ENCODE measurements at places on chromosomes 4 and X. TPM values are rescaled to one million over a fixed set of nuclear protein-coding genes. Genes with fewer than 3 reads are reported as not detected.

- no peak for DNase-seq
Observed at GRCh38 chr4:138629669-138630068, 385.9 kb upstream of the NOCT start.

DNA sequence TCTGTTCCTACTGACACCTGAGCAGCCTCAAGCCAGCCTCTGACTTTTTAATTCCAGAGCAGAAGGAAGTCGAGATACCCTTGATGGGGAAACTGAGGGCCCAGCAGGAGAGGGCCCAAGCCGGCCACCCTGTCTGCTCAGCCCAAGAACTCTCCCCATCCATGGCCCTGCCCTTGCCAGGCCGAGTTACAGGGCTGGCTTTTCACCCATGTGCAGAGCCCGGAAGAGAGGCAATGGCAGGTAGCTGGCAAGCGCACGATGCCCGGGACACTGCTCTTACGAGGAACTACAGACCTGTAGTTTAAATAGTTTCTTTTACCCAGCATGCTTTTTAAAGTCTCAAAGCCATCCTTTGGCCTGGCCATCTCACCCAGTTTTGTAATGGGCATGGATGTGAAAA, 79.9 kb downstream of the MTMR1 start:
- DNase-seq = peak; percentile 21

DNA sequence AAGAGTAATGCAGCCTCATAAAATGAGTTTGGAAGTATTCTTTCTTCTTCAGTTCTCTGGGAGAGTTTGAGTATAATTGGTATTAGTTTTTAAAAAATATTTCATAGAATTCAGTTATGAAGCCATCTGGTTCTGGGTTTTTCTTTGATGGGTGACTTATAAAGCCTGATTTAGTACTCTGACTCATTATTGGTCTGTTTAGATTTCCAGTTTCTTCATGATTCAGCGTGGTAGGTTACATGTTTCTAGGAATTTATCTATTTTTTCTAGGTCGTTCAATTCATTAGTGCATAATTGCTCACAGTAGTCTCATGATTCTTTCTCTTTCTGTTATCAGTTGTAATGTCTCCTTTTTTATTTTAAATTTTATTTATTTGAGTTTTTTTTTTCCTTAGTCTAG, 111.2 kb downstream of the CEP44 start:
- no peak for DNase-seq

DNA sequence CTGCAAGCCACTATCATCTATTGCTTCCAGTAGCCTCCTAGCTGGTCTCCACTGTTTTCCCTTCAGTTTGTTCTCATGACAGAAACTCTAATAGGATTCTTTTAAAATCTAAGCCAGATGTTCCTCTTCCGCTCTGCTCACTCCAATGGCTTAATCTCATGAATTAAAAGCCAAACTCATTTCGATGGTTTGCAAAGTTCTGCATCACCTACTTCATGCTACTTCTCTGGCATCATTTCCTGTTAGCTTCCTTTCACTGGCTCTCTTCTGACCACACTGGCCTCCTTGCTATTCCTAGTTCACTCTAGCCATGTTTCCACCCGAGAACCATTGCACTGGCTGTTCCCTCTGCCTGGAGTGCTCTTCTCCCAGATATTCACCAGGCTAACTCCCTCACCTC, 102.0 kb upstream of the LSM6 start:
- DNase-seq = no peak

GRCh38 chrX:121085612-121086010, 38.2 kb downstream of the GLUD2 start:
- no peak for DNase-seq

PABPC5 gene
- 0.87 TPM for total RNA-seq

- DNase-seq = no peak
Observed at GRCh38 chrX:108582151-108582550, 142.5 kb downstream of the COL4A5 start.

VCX3B gene
- total RNA-seq = not detected

DNA sequence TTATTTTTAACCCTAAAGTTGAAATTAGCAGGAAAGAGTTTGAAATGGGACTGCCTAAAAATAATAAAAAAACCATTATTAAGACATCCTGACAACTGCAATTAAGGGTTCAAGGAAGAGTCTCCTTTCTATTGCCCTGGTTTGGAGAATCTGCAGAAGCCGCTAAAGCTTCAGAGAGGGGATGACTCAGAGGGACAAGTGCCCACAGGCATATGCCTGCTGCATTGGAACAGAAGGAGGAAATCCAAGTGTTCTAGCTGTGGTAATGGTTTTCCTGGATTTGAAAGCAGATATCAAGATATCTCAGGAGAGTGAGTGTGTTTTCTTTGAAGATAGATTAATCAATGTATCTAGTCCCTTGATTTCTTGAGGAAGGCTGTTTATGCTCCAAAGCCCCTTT, 235.1 kb upstream of the TAPT1 start:
- no peak for DNase-seq

GJB1 gene
- not detected for total RNA-seq

PPARGC1A gene
- 77.5 TPM for total RNA-seq

DNA sequence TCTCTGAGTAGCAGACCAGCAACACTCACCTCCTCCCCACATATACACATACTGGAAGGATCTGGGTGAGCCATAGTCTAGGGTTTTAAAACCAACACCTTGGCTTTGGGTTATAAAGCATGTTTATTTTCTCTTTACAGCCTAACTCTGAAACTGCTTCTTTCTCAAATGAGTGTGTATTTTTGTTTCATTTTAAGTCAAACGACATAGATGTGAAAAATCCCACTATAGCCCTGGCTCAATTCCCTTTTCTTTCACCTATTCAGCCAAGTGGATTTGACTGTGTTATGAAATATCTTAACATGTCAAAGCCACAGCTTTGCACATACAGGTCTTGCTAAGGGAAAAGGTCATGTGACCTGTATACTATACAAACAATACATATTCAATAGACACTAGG, 13.8 kb downstream of the NEXMIF start:
- no peak for DNase-seq

LNX1 gene
- total RNA-seq = 11.2 TPM

DNA sequence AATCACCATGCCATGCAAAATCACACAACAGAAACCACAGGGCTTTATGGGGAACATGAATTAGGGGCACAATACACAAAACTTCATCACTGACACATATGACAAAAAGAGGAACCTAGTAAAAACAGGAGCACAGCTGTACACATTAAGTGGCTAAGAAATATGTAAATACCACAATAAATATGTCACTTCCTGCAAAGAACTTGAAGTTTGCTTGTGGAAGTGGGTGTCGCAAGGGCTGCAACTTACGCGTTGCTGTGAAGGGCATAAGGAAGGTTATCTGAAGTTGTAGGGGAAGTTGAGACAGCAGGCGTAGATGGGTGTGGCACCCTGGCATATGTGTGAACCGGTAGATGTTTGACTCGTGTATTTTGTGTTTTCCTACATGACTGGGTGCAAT, 42.4 kb downstream of the CLCN4 start:
- peak; percentile 84 for DNase-seq

GRCh38 chrX:150680974-150681373, 12.2 kb upstream of the MTMR1 start:
- no peak for DNase-seq

GRCh38 chr4:40629401-40630334, at the start of gene RBM47:
Gene RBM47, minus strand, starts transcription at chr4:40629864. Its CDS starts 190,971 bp downstream, at chr4:40438893.
- DNase-seq = peak; percentile 91

DNA sequence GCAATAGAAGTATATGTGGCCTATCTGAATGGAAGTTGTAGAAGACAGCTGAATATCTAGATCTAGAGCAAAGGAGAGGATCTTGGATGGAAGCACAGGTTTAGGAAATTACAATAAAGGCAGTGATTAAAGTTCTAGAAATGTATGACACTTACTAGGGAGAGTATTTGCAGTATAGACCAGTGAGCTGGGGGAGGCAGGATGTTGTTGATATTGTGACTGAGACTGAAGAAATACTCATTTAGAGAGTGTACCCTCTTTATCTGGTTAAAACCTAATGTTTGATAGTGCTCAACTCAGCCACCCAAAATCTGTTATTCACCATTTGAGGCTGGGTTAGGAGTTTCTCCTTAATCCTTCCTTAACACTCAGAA, 439.5 kb downstream of the GRXCR1 start:
- DNase-seq = no peak

PPP2R3B gene
- total RNA-seq = 164 TPM

DNA sequence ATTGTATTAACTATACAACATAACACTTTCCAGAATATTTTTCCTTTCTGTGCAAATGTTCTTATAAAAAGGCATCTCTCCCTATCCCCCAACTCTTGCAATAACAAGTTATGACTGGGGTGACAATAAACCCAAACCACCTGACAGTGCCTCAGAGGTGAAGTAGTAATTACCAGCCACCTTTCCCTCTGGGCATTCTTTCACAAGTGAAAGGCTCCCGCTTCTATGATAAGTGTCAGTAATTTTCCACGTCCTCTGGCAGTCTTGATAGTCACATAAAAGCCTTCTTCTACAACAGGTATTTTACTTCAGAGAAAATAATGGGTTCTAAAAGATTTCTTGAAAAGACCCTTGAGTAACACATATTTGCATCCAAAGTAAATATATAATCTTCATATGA, 82.7 kb downstream of the MANBA start:
- no peak for DNase-seq

DNA sequence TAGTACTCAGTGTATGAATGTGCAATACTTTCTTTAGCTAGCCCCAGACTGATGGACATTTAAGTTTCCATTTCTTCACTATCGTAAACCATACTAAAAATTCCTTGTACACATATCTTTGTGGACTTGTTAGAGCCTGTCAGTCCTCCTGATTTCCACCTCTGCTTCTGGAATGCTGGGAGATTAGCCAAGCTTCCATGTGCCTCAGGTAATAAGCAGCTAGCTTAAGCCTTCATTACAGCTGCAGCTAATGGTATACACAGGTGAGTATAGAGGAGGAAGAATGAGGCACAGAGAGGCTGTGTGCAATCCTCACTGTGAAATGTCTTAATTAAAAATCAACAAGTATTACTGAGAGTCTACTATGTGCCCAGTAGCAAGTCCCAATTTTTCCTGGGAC, 9.8 kb downstream of the SMIM9 start:
- DNase-seq = no peak

ATP8A1 gene
- total RNA-seq = 14.6 TPM

Data from Right ventricle myocardium inferior (tissue), 1 donor.